Hematopoietic multipotent progenitor cell treated with erythropoietin and hydrocortisone succinate and interleukin-3 and kit ligand, for 17 days (in vitro differentiated cells): ENCODE measurements at places on chromosomes 6 and 20.

GRCh38 chr20:23396950-23397627 lies 24.2 kb downstream of the NAPB start:
- DNase-seq: no peak

GRCh38 chr6:37103169-37104039 lies 66.5 kb upstream of the PIM1 start:
- peak; percentile 99 for DNase-seq

- DNase-seq: no peak
Measured at GRCh38 chr6:24330137-24330732, 27.6 kb downstream of the DCDC2 start.

DNA sequence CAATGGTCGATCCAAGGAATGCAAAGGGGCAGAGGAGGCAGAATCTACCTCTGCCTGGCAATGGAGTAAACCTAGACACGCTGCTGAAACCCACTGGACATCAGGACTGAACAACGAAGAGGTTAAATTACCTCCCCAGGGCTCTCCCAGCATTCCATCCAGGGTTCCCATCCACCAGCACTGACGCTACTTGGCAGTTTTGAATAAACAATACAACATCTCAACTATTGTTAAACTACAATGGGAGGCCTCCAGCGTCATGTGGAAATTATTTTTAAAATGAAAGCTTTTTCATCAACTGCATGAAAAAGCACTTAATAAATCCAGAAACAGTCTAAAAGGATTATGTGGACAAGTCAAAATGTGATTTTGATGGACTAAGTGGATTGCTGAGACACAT lies 96.8 kb upstream of the NHSL1 start:
- DNase-seq: no peak

DNA sequence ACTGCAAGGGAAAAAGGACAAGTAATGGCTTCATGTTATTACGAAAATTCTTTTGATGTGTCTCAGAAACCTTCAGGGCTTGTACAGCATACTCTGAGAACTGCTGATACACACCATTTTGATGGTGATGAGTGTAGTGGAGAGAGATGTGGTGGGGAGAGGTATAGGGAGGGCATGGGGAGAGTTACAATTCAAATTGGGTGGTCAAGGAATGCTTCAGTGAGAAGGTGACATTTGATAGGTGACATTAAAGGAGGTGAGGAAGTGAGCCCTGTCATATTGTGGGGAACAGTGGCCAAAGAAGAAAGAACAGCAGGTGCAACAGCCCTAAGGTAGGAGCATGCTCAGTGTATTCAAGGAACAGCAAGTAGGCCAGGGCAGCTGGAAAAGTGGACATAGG lies 318.9 kb downstream of the CLIC5 start:
- no peak for DNase-seq

GRCh38 chr6:119830494-119831295 lies 481.1 kb upstream of the MAN1A1 start:
- no peak for DNase-seq

DNA sequence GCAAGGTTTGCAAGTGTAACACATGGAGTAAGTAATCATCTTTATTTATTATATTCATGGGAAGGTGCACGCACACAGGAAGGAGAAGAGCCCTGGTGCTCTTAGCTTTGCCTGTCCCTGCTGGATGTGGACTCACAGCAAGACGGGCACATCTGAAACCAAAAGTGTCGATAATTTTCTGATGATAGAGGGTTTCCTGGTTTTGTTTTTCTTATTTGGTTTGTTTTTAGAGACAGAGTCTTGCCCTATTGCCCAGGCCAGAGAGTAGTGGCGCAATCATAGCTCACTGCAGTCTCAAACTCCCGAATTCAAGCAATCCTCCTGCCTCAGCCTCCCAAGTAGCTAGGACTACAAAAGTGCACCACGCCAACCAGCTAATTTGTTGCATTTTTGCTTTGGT lies 7.8 kb upstream of the KHDC1L start:
- DNase-seq: no peak

DNA sequence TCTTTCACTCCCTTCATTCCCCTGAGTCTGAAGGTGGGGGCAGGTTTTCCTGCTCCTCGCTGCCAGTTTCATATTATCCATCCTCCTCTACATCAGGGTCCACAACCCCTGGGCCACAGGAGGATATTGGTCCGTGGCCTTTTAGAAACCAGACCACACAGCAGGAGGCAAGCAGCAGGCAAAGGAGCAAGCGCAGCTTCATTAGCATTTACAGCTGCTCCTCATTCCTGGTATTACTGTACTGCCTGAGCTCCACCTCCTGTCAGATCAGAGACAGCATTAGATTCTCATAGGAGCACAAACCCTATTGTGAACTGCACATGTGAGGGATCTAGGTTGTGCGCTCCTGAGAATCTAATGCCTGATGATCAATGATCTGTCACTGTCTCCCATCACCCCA lies 380.3 kb downstream of the ARHGAP18 start:
- DNase-seq: no peak

DNA sequence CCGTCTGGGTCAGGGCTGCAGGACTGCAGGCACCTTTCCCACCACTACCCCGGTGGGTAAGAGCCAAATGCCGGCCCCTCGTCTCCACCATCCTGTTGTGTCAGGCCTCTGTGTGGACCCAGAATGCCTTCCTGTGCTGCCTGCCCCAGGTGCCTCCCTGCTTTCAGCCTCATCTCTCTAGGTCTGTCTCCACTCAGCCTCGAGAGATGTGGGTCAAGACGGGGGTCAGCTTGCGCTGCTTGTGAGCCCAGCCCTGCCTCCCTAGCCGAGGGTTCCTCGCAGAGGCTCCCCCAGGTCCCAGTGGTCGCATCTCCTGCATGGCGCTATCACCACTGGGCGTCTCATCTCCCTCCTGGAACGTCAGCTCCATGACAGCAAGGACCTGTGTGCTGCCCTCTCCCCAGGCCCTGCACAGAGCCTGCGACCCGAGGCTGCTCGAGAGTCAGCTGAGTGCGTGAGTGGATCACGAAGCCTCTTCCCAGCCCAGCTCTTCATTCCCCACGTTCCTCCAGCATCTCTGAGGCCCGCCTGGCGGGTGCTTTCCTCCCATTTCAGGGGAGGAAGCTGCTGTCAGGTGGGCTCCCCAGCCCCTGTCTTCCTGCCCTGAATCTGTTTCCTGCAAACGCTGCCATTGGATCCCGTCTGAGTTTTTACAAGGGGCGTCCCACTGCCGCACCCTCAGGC lies 38.7 kb upstream of the ZBP1 start:
- DNase-seq: no peak

DNA sequence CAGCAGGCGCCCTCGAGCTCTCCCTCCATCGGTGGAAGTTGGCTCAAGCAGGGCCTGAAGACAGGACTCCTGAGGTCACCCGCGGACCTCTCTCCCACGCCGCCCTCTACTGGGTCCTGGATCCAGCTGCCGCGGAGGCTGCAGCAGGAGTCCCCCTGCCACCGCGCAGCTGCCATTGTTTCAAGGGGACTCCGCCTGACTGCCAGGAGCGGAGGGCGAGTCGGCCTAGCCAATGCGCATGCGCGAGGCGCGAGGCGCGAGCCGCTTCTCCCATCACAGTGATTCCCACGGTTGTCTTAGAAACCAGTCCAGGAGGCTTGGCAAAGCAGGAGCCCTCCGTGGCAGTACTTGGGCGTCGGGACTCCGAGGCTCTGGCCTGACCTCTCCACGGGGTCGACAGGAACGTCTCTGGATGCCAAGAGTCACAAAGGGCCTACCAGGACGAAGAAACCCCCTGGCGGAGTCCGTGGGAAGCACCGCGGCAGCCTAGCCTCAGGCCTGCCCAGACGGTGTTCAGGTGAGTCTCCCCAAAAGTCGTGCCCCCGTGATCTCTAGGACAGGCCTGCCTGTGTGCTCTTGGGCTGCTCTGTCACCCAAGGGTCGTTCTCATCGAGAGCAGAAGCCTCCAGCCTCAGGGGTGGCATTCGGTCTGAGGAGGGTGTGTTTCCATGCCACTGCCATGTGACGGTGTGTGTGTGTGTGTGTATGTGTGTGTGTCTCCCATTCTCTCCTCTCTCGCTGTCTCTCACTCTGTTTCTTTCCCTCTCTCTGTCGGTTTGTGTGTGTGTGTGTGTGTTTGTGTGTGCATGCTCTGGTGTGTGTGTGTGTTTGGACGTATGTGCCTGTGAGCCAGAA lies 290.6 kb upstream of the ZNF337 start:
- no peak for DNase-seq

DNA sequence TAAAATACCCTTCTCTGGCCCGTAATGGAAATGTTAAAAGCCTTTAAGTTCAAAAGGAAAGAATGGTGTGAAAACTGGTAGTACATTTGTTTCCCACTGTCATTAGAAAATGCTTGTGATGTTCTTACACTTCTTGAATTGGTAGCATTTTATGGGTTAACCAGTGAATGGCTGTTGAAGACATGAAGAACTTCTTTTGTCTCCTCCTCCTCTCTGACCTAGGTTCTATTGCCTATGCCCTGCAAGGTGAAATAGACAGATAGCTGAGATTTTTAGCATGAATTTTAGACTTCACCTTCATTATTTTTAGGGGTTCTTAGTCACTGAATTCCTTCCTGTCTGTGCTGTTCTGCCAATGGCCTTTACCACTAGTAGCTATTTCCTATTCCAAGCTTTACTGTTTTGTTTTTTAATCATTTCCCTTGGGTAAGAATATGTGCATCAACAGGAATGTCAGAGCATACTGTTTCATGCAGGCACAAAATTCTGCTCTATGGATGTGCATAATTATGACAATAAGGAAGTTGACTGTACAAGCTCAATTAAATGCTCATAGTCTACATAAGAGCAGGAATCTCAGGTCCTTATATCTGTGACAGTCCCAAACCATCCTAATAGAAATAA lies 4.9 kb downstream of the TNFAIP3 start:
- no peak for DNase-seq

DNA sequence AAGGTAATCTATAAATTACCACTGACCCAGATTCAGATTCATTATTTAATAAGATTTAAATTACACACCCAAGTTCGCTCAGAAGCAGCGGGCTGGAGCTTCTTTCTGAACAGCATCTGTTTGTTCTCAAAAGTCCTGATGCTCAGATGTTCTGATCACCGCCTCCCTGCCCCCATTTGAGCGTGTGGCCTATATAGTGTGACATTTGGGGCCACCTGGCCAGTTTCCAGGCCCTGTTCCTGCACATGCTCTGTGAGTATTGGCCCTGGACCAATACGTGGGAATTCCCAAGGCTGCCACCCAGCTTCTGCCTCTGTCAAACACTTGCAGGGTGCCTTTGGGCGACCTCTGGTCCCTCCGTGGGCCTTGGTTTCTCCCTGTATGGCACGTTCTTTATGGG lies 228.8 kb downstream of the TFAP2C start:
- DNase-seq: no peak

- no peak for DNase-seq
Measured at GRCh38 chr6:2378891-2379652, 133.7 kb upstream of the GMDS start.

DNA sequence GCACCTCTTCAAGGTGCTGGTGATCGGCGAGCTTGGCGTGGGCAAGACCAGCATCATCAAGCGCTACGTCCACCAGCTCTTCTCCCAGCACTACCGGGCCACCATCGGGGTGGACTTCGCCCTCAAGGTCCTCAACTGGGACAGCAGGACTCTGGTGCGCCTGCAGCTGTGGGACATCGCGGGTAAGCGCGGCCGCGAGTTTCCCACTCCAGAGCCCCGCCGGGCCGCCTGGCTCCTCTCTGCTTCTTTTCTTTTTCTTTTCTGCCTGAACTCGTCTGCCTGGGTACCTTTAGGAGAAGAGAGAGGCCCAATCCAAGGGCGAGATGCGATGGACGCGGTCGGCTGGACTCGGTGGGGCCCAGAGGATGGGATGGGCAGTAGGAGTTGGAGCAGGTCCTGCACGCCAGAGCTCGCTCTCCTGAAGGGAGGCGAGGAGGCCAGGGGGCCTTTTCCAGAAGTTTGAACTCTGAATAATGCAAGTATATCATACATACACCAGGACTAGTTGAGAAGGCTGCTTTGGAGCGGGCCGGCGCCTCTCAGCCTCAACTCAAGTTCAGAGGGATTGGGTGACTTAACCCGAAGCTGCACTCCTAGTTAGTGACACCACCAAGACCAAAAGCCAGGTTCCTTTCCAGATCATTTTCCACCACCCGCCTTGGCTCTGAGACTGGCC lies 445 bp downstream of the RAB32 start:
- no peak for DNase-seq

GRCh38 chr6:19332806-19333460 lies 504.2 kb upstream of the ID4 start:
- DNase-seq: no peak

DNA sequence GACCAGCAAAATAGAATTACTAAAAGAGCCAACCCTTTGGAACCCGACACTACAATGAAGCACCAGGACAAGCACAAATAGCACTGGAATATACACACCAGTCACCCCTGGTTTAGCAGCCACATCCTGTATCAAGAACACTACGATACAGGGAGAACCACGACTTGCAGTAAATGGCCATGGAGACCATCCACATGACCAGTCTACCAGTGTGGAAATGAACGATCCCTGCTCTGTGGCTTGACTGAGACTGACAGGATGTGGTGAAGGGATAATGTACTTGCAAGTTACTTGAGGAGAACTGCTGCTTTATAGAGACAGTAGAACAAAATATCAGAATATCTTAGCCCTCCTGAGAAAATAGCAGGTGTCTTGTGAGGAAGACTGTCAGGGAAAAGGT lies 169.6 kb downstream of the COL9A1 start:
- no peak for DNase-seq

- DNase-seq: no peak
Measured at GRCh38 chr6:115811541-115811940, 249.2 kb downstream of the FRK start.

DNA sequence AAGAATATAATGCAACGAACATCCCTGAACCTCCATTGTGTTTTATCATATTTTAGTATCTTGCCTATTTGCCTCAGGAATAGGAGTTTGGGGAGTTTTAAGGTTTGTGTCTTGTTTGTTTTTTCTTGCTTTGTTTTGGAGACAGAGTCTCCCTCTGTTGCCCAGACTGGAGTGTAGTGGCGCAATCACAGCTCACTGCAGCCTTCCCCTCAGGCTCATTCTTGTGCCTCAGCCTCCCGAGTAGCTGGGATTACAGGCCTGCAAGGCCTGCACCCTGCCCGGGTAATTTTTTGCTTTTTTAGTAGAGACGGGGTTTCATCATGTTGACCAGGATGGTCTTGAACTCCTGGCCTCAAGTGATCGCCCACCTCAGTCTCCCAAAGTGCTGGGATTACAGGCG lies 63.3 kb upstream of the CARMIL1 start:
- no peak for DNase-seq

GRCh38 chr6:69784595-69785377 lies 12.0 kb downstream of the LMBRD1 start:
- DNase-seq: no peak

- DNase-seq: no peak
Measured at GRCh38 chr6:159282421-159282820, 113.2 kb downstream of the FNDC1 start.

GRCh38 chr6:82958551-82958950 lies 107.1 kb downstream of the UBE3D start:
- DNase-seq: no peak
